ENCODE measurements at places on chromosomes 4 and X.

DNA sequence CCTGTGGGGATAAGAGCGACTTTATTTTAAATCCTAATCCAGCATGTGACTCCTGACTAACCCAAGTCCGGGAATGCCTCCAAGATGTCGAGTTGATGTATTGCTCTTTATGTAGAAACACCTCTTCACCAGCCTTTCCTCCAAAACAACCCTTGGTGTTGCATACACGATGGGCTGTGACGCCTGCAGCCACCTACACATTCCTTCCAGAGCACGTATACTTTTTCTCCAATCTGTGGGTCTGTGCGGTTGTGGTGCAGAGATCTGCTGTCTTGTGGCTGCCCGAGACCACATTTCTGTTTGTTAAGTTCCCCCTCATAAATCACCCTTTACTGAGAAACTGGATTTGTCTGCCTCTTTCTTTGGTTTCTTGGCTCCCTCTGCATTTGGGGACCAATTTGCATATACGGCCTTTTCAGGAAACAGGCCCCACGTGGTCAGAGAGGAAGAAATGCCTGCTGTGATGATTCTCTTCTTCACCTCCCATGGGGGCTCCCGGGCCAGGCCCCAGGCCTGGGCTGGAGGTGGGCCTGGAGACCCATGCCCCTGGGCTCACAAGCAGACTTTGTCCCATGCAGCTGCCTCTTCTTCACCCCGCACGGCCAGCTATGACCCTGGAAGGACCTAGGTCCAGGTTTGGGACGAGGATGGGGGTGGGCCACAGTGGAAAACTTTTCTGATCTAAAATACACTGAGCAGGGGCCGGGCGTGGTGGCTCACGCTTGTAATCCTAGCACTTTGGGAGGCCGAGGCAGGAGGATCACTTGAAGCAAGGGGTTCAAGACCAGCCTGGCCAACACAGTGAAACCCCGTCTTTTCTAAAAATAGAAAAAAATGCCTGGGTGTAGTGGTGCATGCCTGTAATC is 21.4 kb upstream of the AFAP1 start:
- H3K36me3 ChIP-seq: no peaks in the 10 kb centered on the region
- DNase-seq: peak; percentile 95
- H3K4me1 ChIP-seq: peaks cover 18% of the 10 kb centered on the region
- no peak overlapping the region for H3K4me3 ChIP-seq
- peak overlapping the region; percentile 49 for H3K27ac ChIP-seq
- H3K27me3 ChIP-seq: no peaks in the 10 kb centered on the region

GRCh38 chr4:100574607-100575006 is 56.8 kb upstream of the EMCN start:
- no peaks in the 10 kb centered on the region for H3K4me1 ChIP-seq
- H3K36me3 ChIP-seq: no peaks in the 10 kb centered on the region
- no peak overlapping the region for H3K4me3 ChIP-seq

- H3K27me3 ChIP-seq: no peaks in the 10 kb centered on the region
These were observed 184.9 kb downstream of the COMMD8 start for GRCh38 chr4:47278631-47279030.

DNA sequence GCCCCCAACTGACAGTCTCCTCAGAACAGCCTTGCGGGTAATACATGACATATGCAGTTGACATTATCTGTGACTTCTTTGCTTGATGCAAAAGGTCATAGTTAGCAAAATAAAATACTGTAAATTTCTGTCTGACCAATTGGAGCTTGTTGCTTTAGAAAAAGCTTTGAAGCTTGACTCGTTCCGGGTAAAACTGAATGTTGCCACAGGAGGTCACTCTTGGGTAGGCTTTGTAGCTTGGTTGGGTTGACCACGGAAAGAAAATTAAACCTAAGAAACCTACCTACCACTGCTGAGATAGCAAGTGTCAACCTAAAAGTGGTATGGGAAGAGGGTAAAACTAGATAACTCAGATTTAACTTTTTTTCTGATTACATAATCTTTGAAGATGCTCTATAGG is 23.2 kb downstream of the PRPS2 start:
- no peak overlapping the region for H3K27ac ChIP-seq
- no peak overlapping the region for H3K4me3 ChIP-seq
- peaks cover 2% of the 10 kb centered on the region for H3K4me1 ChIP-seq
- H3K27me3 ChIP-seq: peaks cover 4% of the 10 kb centered on the region

DNA sequence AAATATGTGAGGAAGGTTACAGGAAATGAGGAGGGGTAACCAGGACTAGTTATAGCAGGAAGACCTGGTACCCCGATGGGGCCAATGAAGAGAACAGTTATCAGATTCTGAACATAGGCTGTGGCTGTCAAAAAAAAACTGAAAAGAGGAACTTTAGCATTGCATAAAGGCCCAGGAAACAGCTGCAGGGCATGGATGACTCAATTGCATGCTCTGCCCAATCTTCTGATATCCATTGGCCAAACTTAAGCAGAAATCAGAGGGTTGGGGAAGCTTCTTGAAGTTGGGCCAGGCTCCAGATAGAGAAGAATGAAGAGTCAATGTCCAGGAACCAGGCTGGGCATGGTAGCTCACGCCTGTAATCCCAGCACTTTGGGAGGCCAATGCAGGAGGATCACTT is 1222.4 kb upstream of the PRKX start:
- no peak overlapping the region for H3K4me3 ChIP-seq
- H3K27me3 ChIP-seq: peaks cover 24% of the 10 kb centered on the region
- H3K36me3 ChIP-seq: no peaks in the 10 kb centered on the region

- H3K4me3 ChIP-seq: no peak overlapping the region
- no peak overlapping the region for H3K27ac ChIP-seq
- no peaks in the 10 kb centered on the region for H3K4me1 ChIP-seq
These were observed 1157.2 kb upstream of the ADGRL3 start for GRCh38 chr4:60042941-60043340.

DNA sequence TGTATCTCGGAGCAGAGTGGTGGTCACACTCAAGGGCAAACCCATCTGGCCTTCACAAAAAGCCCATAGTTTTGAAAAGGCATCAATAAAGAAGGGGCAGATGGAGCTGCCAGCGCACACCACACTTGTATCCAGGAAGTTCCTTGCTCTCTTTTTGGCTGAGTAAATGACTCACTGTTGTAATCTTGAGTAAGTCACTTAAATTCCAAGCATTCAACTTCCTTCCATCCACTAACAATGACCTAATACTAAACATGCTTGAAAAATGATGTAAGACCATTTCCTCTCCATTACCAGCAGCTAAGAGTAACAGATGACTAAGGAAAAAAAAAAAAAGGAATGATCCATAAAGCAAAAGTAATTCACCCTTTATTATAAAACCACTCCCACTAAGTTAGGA is 32.4 kb upstream of the MYOZ2 start:
- peak overlapping the region; percentile 47 for H3K27ac ChIP-seq
- no peaks in the 10 kb centered on the region for H3K4me1 ChIP-seq
- no peaks in the 10 kb centered on the region for H3K27me3 ChIP-seq
- no peak overlapping the region for H3K4me3 ChIP-seq
- DNase-seq: peak; percentile 52
- H3K36me3 ChIP-seq: no peaks in the 10 kb centered on the region

DNA sequence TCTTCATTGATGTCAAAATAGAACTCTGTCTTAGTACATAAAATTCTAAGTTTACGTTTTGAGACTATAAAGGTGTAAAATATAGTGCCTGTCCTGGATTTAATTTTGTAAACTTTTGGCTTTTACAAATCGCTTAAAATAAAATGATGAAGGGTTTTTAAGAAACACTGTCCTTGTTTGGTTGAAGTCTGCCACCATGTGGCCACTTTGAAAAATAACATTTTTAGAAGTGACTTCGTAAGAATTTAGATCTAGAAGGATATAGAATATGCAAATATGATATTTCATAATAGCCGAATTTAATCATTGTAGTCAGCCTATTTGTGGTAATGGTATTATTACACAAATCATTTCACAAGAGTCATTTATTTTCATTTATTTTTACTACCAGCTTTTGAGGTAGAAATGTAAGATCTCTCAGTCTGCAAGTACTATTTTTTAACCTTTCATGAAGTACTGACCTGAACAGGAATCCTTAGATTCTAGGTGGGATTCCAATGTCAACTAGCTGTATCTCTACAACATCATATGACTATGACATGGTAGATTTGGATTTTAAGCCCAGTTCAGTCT is 31.0 kb upstream of the FAT4 start:
- no peak overlapping the region for H3K4me3 ChIP-seq
- peak; percentile 43 for DNase-seq
- H3K36me3 ChIP-seq: no peaks in the 10 kb centered on the region
- peaks cover 5% of the 10 kb centered on the region for H3K4me1 ChIP-seq
- H3K27me3 ChIP-seq: no peaks in the 10 kb centered on the region
- no peak overlapping the region for H3K27ac ChIP-seq

GRCh38 chr4:82569727-82570126 is 7.9 kb upstream of the TMEM150C start:
- no peak overlapping the region for H3K27ac ChIP-seq
- H3K4me1 ChIP-seq: no peaks in the 10 kb centered on the region
- no peaks in the 10 kb centered on the region for H3K27me3 ChIP-seq
- no peak overlapping the region for H3K4me3 ChIP-seq
- H3K36me3 ChIP-seq: no peaks in the 10 kb centered on the region

DNA sequence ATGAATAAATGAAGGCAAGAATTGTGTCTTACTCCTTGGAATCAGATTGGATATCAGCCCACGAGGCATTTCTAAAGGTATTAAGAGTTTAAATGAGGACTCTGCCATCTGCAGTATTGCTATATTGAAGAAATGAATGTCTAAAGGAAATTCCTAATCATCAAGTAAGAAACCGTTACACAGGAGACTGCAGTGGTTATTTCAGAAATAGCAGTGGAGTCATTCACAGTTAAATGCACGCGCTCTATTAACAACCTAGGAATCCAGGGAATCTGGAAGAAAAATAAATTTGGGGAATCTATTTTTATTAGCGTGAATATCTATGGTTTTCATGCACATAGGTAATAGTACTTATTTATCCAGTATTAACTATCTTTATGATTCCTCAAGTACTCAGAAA is 334.2 kb downstream of the TENM3 start:
- H3K36me3 ChIP-seq: no peaks in the 10 kb centered on the region
- H3K27ac ChIP-seq: no peak overlapping the region
- H3K4me1 ChIP-seq: no peaks in the 10 kb centered on the region
- peaks cover 45% of the 10 kb centered on the region for H3K27me3 ChIP-seq
- H3K4me3 ChIP-seq: no peak overlapping the region

DNA sequence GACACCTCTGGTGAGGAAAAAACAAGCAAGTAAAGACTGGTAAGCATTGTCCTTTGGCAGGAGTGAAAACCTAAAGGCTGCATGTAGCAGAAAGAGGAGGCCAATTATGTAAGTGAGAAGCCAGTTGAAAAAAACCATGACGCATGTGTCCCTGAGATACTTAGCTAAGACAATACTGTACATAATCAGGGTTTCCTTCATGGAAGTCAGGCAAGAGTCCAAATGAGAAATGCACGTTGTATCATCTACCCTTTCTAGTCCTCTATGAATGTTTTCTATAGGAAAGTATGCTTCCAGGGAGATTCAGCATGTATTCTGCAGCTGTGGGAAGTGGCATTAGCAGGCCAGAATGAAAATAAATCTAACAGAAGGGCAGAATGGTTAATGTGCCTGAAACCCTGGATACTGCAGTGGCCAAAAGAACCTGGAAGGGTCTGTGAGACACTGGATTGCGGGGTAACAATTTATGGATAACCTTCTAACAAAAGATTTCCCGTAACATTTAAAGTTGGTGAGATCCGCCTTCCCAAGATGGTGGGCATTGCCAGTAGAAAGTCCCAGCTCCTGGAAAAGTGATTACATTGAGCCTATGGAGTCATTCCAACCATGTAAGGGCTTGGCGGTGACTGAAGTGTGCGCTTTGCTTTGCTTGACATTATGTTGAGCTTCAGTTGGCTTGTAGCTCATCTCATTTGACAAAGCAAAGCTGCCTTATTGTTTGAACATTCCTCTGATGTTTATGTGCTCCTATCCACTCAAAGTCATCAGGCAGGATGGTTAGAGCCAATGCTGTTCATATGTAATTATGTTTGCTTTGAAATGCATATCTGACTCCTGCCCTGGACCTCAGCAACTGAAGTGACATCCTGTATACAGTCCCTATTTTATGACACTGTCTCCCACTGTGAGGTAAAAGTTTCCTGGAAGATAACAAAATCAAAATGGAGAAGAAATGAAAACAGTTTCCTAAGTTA is 200.4 kb downstream of the ARHGAP24 start:
- H3K4me3 ChIP-seq: no peak overlapping the region
- H3K27me3 ChIP-seq: no peaks in the 10 kb centered on the region
- peaks cover 10% of the 10 kb centered on the region for H3K4me1 ChIP-seq
- no peaks in the 10 kb centered on the region for H3K36me3 ChIP-seq
- H3K27ac ChIP-seq: no peak overlapping the region
- DNase-seq: no peak

GRCh38 chr4:76738086-76738931 is 159.6 kb downstream of the SOWAHB start:
- no peak overlapping the region for H3K4me3 ChIP-seq
- peak overlapping the region; percentile 63 for H3K27ac ChIP-seq
- peaks cover 33% of the 10 kb centered on the region for H3K4me1 ChIP-seq
- H3K27me3 ChIP-seq: no peaks in the 10 kb centered on the region
- H3K36me3 ChIP-seq: peaks cover 10% of the 10 kb centered on the region
- no peak for DNase-seq

GRCh38 chrX:18973527-18974192 is 10.3 kb downstream of the PHKA2 start:
- peaks cover 15% of the 10 kb centered on the region for H3K27me3 ChIP-seq
- H3K4me3 ChIP-seq: no peak overlapping the region
- no peak for DNase-seq

GRCh38 chr4:169117591-169118081 is 107.6 kb upstream of the CBR4 start:
- DNase-seq: no peak
- H3K27ac ChIP-seq: no peak overlapping the region
- H3K36me3 ChIP-seq: peaks cover 11% of the 10 kb centered on the region
- no peaks in the 10 kb centered on the region for H3K27me3 ChIP-seq
- H3K4me1 ChIP-seq: no peaks in the 10 kb centered on the region
- no peak overlapping the region for H3K4me3 ChIP-seq

DNA sequence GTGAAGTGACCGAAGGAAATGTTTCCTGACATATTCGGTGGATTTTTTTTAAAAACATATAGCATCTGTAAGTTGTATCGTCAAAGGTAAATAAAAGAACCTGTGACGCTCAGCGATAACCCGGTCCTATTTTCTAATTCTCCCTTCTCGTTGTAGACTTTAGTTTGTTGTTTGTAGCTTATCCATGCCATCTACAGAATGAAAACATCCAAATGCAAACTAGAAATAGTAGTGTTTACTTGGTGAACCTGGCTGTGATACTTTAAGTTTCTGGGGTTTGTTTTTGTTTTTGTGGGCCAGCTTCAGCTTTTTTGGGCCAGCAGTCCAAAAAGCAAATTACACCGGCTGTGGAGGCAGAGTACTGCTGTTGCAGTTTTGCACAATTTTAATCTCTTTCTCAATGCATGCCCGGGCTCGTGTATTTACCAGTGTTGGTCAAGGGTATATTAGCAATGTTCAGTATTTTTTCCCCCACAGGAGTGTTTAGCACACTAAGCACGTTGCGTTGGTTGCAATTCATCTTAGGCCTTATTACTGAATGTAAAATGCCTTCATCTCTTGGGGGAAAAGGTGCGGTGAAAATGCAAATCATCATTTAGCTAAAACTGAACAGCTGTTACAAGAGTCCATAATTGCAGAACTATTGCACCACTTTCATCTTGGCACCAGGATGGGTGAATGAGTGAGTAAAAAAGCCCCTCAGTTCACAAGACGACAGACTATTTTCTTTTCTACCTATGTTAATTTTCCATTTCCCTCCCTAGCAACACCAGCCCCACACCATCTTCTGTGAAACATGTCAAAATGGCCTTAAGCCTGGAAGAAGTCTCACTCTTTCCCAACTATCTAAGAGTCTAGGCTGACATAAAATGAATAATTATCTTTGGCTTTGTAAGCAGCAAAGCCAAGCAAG is 1.7 kb upstream of the CNOT6L start:
- peak; percentile 19 for DNase-seq
- peak overlapping the region; percentile 95 for H3K27ac ChIP-seq
- no peaks in the 10 kb centered on the region for H3K27me3 ChIP-seq
- peak overlapping the region; percentile 60 for H3K4me3 ChIP-seq
- H3K4me1 ChIP-seq: peaks cover 20% of the 10 kb centered on the region

Data from lung (tissue), 17 donors.